ENCODE measurements at places on chromosomes 3 and 15.

DNA sequence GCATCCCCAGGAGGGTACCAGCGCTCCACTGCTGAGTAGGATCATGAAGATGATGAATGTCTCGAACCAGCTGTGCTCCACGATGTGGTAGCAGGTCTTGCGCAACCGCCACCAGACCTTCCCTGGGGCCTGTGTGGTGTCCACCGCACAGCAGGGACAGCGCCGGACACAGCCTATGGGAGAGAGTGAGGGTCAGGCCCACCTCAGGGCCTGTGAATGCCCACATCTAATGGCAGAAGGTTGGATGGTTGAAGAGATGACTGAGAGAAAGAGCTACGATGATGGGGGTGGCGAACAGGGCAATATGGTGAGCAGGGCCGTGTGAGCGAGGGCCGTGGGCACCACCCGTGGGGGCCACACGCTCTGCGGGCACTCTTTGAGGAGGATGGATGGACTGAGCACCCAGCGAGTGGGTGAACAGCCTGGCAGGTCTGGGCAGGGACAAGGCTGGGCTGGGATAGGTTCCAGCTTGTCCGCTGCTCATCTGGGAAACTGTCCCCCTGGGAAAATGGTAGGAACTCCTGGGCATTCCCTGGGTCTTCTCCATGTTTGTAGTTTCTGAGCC is 74.1 kb downstream of the SCN5A start:
- no peak for DNase-seq

GRCh38 chr3:168213920-168214319 is 118.2 kb upstream of the GOLIM4 start:
- DNase-seq: no peak

DNA sequence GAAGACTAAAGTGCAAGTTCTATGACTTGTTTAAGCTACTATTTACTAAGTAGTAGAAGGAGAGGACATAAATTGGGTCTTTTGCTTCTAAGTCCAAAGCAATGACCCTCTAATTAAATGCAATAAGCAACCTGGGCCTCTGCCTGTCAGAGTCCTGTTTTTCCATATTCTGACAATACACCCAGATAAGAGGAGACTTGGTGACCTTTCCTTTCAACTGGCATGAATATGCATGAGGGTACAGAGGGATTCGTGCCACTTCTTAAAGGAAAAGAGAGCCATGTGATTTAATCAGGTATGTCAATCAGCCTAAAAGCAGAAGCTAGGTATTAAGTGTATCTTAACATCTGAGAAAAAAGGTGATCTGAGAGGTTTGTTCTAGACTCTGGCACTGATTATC is 50.7 kb upstream of the FGF7 start:
- DNase-seq: no peak

DNA sequence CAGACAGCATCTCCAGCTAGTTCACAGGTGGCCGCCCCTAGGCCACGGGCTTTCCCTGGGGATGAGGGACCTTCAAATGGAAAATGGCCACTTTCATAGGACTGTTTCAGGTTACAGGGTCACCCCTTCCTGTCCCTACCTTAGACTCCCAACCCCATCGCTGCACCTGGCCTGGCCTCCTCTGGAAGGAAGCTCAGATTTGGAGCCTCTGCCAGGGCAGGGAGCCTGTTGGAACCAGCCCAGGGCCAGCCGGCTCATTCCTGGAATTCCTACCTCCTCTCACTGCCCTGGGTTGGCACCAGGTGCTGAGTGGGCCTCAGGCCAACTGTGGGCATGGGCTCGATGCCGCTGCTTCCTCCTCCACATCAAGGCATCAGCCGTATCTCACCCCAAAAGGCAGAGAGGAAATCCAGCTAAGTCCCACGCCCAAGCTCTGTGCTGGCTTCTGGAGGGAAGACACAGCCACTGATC is 42.2 kb downstream of the KLHL25 start:
- no peak for DNase-seq

- no peak for DNase-seq
Measured at GRCh38 chr3:108013141-108014055, 77.4 kb downstream of the CD47 start.

DNA sequence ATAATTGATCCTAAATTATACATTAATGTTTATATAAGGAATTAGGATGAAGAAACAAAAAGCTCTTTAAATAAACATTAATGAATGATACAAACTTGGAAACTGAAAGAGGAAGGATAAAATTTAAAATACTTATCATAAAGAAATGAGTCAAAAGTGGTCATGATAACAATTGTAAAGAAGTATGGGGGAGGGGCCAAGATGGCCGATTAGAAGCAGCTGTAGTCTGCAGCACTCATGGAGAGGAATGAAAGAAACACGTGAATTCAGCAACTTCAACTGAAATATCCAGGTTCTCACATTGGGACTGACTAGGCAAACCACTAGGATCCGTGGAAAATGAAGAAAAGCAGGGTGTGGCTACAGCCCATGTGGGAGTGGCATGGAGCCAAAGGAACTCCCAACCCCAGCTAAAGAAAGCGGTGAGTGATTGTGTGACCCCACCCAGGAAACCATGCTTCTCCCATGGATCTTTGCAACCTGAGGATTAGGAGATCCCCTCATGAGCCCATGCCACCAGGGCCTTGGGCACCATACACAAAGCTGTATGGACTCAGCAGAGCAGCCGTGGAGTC is 13.1 kb upstream of the CP start:
- DNase-seq: no peak

GRCh38 chr3:182052332-182052731 is 340.6 kb downstream of the SOX2 start:
- DNase-seq: no peak

GRCh38 chr3:63167113-63167512 is 111.0 kb upstream of the SYNPR start:
- DNase-seq: no peak

- no peak for DNase-seq
Measured at GRCh38 chr3:27423463-27423862, 54.3 kb upstream of the NEK10 start.

DNA sequence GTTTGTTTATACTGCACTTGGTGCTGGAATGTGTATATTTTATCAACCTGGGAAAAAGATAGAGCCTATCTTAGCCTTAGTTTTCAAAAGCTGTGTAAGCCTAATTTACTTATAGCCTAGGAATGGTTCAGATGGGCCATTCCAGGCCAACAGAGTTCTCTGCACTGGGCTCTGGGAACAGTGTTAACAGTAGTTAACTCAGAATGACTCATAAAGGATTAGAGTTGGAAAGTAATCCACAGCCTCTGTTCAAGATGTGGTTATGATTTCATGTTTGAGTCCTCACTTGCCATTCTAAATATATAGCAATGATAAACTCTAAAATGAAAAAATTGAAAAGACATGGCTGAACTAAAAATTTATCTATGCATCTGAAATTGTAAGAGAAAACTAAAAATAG is 22.6 kb upstream of the PEX5L start:
- DNase-seq: no peak

- no peak for DNase-seq
Measured at GRCh38 chr15:79240036-79240435, 42.5 kb upstream of the ANKRD34C start.

GRCh38 chr15:60580650-60581376 is 101.9 kb upstream of the ICE2 start:
- DNase-seq: no peak

DNA sequence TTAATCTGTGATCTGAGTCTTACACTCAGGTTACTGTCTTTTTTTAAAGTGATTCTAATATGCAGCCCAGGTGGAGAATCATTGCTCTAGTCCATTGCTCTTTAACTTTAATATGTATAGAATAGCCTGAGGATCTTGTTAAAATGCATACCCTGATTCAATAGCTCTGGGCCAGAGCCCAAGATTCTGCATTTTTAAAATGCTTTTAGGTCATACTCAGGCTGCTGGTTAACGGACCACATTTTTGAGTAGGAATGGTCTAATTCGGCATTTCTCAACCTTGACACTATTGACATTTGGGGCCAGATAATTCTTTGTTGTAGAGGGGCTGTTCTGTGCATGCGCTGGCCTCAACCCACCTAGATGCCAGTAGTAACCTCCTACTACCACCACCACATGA is 20.9 kb upstream of the FSTL1 start:
- DNase-seq: no peak

DNA sequence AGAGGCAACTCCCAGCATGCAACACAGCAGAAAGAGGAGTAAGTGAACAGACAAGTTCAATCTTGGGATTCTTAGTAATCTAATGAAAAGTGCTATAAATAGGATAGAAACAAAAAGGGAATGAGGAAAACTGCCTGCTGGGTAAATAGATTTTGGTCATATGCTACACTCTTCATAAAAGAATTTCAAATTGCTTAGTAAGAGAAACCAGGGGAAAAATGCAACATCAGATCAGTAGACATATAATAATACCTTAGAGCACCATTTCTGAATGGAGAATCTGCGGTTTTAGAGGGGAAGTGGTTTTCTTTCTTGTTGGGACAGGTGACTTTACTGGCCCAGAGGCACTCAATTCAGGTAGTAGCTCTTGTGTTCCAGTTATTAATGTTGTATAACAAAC is 13.4 kb upstream of the TBC1D5 start:
- DNase-seq: no peak

DNA sequence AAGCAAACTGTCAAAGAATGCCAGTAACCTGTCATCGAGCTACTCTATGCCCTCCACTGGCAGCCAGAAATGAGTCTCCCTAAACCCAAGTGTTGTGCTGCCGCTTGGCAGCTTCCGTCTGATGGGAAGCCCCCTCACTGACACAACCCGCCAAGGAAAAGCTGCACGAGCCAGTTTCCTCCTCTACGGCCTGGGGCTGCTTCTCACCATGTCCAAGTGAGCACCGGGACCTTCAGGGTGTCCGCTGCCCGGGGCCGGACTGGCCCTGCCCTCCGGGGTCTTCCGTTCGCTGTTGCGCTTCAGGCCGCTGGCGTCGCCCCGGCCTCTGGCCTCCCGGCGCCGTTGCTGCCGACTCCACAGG is 490 bp downstream of the TOMM70 start:
- no peak for DNase-seq

DNA sequence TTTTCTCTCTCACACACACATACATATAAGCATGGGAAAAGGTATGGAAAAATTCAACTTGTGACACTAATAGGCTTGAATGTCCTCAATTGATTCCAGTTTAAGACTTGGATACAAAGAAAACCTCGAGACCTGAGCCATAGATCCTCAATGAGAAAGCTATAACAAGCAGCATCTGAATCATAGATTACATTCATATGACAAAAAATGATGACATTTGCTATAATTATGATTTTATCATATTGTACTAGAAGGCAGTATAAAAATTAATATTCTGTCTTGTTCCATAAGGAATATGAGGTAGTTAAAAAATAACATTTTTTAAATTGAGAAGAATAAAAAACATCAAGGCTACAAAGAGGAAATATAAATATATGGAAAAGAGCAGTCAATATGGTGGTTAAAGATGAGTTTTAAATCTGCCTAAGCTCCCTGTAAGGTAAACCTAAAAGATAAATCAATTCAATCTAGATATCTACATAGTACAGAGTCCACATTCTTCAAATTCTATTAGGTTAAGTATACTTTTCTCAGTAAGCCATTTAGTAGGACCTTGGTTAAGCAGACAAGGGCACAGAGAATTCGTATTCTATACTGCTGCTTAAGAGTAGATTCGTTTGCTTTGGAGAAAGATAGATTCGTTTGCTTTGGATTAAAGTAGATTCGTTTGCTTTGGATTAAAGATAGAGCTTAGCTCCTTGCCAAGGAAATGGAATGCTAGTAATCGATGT is 175.7 kb downstream of the STAG1 start:
- no peak for DNase-seq

DNA sequence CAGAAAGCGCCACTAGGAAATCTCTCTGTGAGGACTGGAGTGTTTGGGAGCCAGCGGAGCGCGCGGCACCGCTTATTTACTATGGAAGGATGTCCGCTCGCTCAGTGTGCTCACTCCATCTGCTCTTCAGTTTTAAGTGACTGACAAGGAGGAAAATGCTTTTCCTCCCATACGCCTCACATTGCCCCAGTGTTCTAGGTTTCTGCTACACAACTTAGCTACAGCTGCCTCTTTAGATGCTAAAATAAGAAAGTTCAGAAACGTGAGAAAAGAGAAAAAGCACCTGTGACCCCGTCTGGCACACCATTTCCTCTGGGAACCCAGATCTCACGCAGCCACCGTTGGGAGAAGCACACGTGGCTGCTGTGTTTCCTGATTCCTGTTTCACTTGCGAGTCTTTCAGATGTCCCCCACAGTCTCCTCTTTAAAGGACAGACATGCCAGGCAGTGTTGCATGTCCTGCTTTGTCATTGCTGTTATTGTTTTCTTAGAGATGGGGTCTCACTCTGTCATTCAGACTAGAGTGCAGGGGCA is 11.7 kb upstream of the MUSTN1 start:
- no peak for DNase-seq

- no peak for DNase-seq
Measured at GRCh38 chr15:29743475-29743874, 78.8 kb downstream of the TJP1 start.

- no peak for DNase-seq
Measured at GRCh38 chr15:52093539-52094510, 18.8 kb downstream of the BCL2L10 start.

Data from NCI-H1930 (cell line).